ENCODE measurements at places on chromosomes 11 and 22.

GRCh38 chr11:71251761-71252268, 562 bp downstream of the SHANK2 start:
- peaks cover 92% of the 10 kb centered on the region for H3K27me3 ChIP-seq
- no peaks in the 10 kb centered on the region for H3K36me3 ChIP-seq
- DNase-seq: peak; percentile 73
- H3K4me3 ChIP-seq: peak overlapping the region; percentile 60
- no peak overlapping the region for H3K27ac ChIP-seq

GRCh38 chr11:134725716-134726639, 313.9 kb upstream of the B3GAT1 start:
- no peak overlapping the region for H3K4me3 ChIP-seq
- H3K4me1 ChIP-seq: no peaks in the 10 kb centered on the region
- H3K27ac ChIP-seq: no peak overlapping the region
- no peak for DNase-seq
- H3K27me3 ChIP-seq: no peaks in the 10 kb centered on the region
- no peaks in the 10 kb centered on the region for H3K36me3 ChIP-seq

DNA sequence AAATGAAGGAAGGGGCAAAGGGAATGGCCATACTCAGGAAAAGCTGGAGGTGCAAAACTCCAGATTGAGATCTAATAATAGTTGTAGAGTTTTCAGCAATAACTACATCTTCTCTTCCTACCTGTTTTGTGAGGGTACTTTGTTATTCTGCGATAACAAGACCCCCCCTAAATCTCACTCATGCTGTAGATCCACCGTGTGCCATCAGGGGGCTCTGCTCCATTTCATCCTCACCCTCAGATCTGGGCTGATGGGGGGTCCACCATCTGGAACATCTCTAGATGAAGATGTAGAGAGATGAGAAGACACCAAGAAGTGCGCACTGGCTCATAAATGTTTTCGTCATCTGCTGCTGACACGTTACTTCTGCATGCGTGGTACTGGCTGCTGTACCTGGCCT, 135.9 kb upstream of the KIRREL3 start:
- H3K4me1 ChIP-seq: no peaks in the 10 kb centered on the region
- no peak overlapping the region for H3K4me3 ChIP-seq
- no peaks in the 10 kb centered on the region for H3K36me3 ChIP-seq
- H3K27me3 ChIP-seq: no peaks in the 10 kb centered on the region
- no peak overlapping the region for H3K27ac ChIP-seq

GRCh38 chr11:110098645-110099044, 5.5 kb downstream of the ZC3H12C start:
- no peaks in the 10 kb centered on the region for H3K36me3 ChIP-seq
- H3K27me3 ChIP-seq: peaks cover 4% of the 10 kb centered on the region
- H3K4me3 ChIP-seq: no peak overlapping the region
- no peak overlapping the region for H3K27ac ChIP-seq

- no peak for DNase-seq
- H3K36me3 ChIP-seq: no peaks in the 10 kb centered on the region
- H3K27me3 ChIP-seq: peaks cover 6% of the 10 kb centered on the region
- H3K4me1 ChIP-seq: no peaks in the 10 kb centered on the region
- no peak overlapping the region for H3K4me3 ChIP-seq
These were observed 23.8 kb upstream of the OAF start for GRCh38 chr11:120186774-120187591.

- H3K4me1 ChIP-seq: peaks cover 3% of the 10 kb centered on the region
- H3K27ac ChIP-seq: no peak overlapping the region
- no peaks in the 10 kb centered on the region for H3K27me3 ChIP-seq
- no peaks in the 10 kb centered on the region for H3K36me3 ChIP-seq
These were observed 13.8 kb downstream of the GGT5 start for GRCh38 chr22:24230911-24231656.

GRCh38 chr11:104705490-104706190, 192.6 kb downstream of the CASP12 start:
- H3K27me3 ChIP-seq: no peaks in the 10 kb centered on the region
- no peak overlapping the region for H3K27ac ChIP-seq
- no peak for DNase-seq
- H3K36me3 ChIP-seq: no peaks in the 10 kb centered on the region
- H3K4me1 ChIP-seq: peaks cover 3% of the 10 kb centered on the region

GRCh38 chr22:44625981-44626687, 75.9 kb upstream of the PRR5 start:
- H3K27ac ChIP-seq: no peak overlapping the region
- H3K27me3 ChIP-seq: peaks cover 33% of the 10 kb centered on the region
- no peak overlapping the region for H3K4me3 ChIP-seq
- DNase-seq: peak; percentile 69
- H3K4me1 ChIP-seq: no peaks in the 10 kb centered on the region

- H3K27ac ChIP-seq: peak overlapping the region; percentile 82
- H3K36me3 ChIP-seq: peaks cover 3% of the 10 kb centered on the region
- H3K4me1 ChIP-seq: peaks cover 52% of the 10 kb centered on the region
- H3K27me3 ChIP-seq: no peaks in the 10 kb centered on the region
- peak; percentile 24 for DNase-seq
These were observed 45.3 kb downstream of the MED15 start for GRCh38 chr22:20552443-20553401.

GRCh38 chr11:121487191-121487590, 34.4 kb upstream of the SORL1-AS1 start:
- H3K36me3 ChIP-seq: no peaks in the 10 kb centered on the region
- H3K27ac ChIP-seq: no peak overlapping the region
- H3K4me3 ChIP-seq: no peak overlapping the region
- no peak for DNase-seq
- H3K27me3 ChIP-seq: no peaks in the 10 kb centered on the region

- H3K4me3 ChIP-seq: no peak overlapping the region
- no peaks in the 10 kb centered on the region for H3K4me1 ChIP-seq
- no peaks in the 10 kb centered on the region for H3K36me3 ChIP-seq
These were observed 61.7 kb downstream of the ETS1 start for GRCh38 chr11:128525411-128526243.

- peak; percentile 10 for DNase-seq
- H3K4me1 ChIP-seq: no peaks in the 10 kb centered on the region
- no peak overlapping the region for H3K27ac ChIP-seq
- H3K36me3 ChIP-seq: no peaks in the 10 kb centered on the region
- no peak overlapping the region for H3K4me3 ChIP-seq
These were observed 64.2 kb downstream of the RASSF10 start for GRCh38 chr11:13073119-13073981.

- H3K4me3 ChIP-seq: no peak overlapping the region
- no peaks in the 10 kb centered on the region for H3K4me1 ChIP-seq
- H3K36me3 ChIP-seq: no peaks in the 10 kb centered on the region
- no peak for DNase-seq
- H3K27me3 ChIP-seq: no peaks in the 10 kb centered on the region
- H3K27ac ChIP-seq: no peak overlapping the region
These were observed 110.2 kb downstream of the UVRAG start for GRCh38 chr11:75924966-75925784.

DNA sequence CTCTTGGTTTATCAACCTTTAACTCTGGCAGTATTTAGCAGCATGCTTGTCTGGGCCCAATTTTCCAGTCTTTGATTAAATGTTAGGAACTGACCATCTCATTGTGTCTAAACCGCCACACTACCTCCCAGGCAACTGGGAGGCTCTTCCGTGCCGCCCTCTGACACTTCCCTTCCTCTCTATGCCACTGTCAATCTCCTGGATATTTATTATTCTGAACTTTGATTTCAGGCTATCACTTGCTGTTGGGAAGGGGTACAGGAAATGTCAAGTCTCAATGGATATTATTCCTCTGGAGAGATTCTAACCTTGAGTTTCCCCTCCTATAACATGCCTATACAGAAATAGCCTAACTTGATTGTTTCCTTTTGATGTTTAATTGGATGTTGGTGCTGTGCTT, 222.9 kb upstream of the NARS2 start:
- no peaks in the 10 kb centered on the region for H3K27me3 ChIP-seq
- no peak for DNase-seq
- H3K4me1 ChIP-seq: peaks cover 29% of the 10 kb centered on the region
- H3K36me3 ChIP-seq: no peaks in the 10 kb centered on the region

- no peak overlapping the region for H3K27ac ChIP-seq
- H3K4me1 ChIP-seq: no peaks in the 10 kb centered on the region
- no peaks in the 10 kb centered on the region for H3K36me3 ChIP-seq
- H3K4me3 ChIP-seq: no peak overlapping the region
- no peaks in the 10 kb centered on the region for H3K27me3 ChIP-seq
These were observed 18.1 kb upstream of the INCENP start for GRCh38 chr11:62105667-62106191.

DNA sequence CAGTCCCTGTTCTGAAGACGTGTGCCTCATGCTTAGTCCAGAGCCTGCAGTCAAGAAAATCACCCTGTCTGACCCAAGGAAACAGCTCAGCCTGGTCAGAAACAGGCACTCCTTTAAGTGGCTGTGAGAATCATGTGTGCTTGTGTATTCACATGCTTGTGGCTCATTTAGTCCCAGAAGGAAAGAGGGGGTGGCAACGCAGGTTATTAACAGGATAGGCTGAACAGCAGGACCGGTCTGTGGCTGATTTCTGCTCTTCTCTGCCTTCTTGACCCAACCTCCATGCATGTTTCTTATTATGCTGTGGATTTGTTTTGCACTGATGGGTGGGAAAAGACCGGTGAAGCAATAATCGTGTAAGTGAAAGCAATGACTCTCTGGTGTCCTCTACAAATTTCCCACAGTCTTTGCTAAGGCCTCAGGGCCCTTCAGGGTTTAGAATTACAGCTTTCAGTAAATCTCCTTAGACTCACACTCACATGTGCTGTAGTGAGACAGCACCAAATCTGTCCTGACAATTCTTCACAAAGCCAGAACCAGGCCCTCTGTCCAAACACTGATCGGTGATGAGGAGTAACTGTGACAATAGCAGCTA, 288.1 kb downstream of the ETS1 start:
- H3K4me1 ChIP-seq: peaks cover 11% of the 10 kb centered on the region
- H3K36me3 ChIP-seq: no peaks in the 10 kb centered on the region
- H3K27me3 ChIP-seq: peaks cover 3% of the 10 kb centered on the region

DNA sequence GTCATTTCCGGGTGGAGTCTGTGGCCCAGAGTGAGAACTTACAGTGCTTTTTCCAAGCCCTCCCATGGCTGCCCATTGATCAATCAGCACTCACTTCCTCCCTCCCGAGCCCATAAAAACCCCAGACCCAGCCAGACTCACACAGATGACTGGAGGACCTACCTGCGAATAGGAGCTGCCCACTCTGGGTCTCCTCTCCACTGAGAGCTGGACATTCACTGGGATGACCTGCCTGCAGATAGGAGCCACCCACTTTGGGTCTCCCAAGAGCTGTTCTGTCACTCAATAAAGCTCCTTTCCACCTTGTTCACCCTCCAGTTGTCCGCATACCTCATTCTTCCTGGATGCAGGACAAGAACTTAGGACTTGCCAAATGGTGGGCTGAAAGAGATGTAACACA, 56.0 kb upstream of the B3GNT6 start:
- no peak overlapping the region for H3K4me3 ChIP-seq
- no peak overlapping the region for H3K27ac ChIP-seq
- no peaks in the 10 kb centered on the region for H3K27me3 ChIP-seq
- H3K36me3 ChIP-seq: no peaks in the 10 kb centered on the region

DNA sequence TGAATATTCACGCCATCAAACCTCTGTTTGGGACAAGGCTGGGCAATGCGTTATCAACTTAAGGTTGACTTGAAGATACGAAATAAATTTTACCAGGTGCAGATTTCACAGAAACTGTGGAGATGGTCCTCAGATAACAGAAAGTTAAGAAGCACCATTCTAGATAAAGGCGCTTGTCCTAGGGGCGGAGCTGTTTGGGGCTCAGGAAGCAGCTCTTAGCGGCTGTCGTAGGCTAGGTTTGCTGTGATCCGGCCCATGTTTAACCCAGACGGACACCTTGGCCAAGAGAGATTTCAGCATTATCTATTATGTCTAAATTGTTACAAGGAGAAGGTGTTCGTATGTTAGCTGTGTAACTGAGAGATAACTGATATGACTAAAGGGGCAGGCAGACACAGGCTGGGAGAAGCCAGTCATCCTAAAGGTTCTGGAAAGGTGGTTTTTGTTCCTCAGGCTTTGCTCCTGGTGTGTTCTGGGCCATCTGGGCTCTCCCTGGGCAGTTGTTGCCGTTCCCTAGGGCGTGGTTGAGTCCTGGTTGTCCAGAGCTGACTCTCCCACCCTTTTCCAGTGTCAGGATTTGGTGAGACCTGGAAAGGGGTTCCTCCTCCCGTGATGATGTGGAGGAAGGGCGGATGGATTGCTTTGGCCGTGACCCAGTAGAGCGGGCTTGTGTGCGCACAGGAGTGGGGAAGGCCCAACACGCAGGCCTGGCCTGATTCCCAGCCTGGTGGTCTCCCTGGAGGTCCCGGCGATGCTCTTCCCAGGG, 25.8 kb downstream of the TPCN2 start:
- peaks cover 18% of the 10 kb centered on the region for H3K36me3 ChIP-seq
- no peak overlapping the region for H3K27ac ChIP-seq
- DNase-seq: no peak
- no peak overlapping the region for H3K4me3 ChIP-seq

DNA sequence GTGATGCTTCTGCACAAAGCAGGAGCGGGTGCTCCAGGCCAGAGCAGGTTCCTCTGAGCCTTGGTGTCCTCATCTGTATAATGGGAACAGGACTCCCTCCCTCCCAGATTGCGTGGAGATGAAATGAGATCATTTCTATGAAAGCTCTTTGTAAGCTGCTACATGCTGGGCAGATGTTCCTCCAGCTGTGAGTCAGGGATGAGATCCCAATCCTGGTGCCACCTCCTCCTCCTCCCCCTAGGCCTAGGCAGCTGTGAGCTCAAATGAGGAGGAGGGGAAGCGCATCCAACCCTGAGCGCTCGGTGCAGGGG, 7.0 kb upstream of the CABP2 start:
- H3K4me1 ChIP-seq: no peaks in the 10 kb centered on the region
- no peaks in the 10 kb centered on the region for H3K27me3 ChIP-seq
- no peak for DNase-seq
- no peak overlapping the region for H3K4me3 ChIP-seq
- no peaks in the 10 kb centered on the region for H3K36me3 ChIP-seq

- peak overlapping the region; percentile 90 for H3K27ac ChIP-seq
- peaks cover 15% of the 10 kb centered on the region for H3K4me1 ChIP-seq
- no peaks in the 10 kb centered on the region for H3K27me3 ChIP-seq
- H3K4me3 ChIP-seq: peak overlapping the region; percentile 81
These were observed 781 bp downstream of the SIDT2 start for GRCh38 chr11:117179048-117179999.

GRCh38 chr11:18372201-18372600, 22.2 kb upstream of the LDHA start:
- no peak overlapping the region for H3K27ac ChIP-seq
- no peak for DNase-seq
- H3K27me3 ChIP-seq: no peaks in the 10 kb centered on the region
- peaks cover under 1% of the 10 kb centered on the region for H3K36me3 ChIP-seq
- H3K4me1 ChIP-seq: no peaks in the 10 kb centered on the region

GRCh38 chr11:134374171-134374570, 37.9 kb downstream of the B3GAT1 start:
- H3K27ac ChIP-seq: no peak overlapping the region
- no peaks in the 10 kb centered on the region for H3K4me1 ChIP-seq
- H3K27me3 ChIP-seq: no peaks in the 10 kb centered on the region
- no peak overlapping the region for H3K4me3 ChIP-seq
